Fibroblast of skin of right quadriceps (primary cell): ENCODE measurements at places on chromosomes 16 and 17.
A peak's percentile ranks its signal among the peaks of the same experiment; 100 is the strongest.

DNA sequence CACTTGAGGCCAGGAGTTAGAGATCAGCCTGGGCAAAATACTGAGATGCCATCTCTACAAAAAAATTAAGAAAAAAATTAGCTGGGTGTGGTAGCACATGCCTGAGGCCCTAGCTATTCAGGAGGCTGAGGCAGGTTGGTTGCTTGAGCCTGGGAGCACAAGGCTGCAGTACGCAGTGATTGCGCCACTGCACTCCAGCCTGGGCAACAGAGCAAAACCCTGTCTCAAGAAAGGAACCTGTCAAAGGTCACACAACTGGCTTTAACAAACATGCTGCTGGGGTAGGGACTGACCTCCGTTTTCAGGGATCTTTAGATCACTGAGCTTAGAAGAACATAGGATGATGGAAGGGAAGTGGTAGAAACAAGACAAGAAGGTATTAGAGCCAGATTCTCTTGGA is 95.0 kb downstream of the IRX3 start:
- DNase-seq, result no peak

DNA sequence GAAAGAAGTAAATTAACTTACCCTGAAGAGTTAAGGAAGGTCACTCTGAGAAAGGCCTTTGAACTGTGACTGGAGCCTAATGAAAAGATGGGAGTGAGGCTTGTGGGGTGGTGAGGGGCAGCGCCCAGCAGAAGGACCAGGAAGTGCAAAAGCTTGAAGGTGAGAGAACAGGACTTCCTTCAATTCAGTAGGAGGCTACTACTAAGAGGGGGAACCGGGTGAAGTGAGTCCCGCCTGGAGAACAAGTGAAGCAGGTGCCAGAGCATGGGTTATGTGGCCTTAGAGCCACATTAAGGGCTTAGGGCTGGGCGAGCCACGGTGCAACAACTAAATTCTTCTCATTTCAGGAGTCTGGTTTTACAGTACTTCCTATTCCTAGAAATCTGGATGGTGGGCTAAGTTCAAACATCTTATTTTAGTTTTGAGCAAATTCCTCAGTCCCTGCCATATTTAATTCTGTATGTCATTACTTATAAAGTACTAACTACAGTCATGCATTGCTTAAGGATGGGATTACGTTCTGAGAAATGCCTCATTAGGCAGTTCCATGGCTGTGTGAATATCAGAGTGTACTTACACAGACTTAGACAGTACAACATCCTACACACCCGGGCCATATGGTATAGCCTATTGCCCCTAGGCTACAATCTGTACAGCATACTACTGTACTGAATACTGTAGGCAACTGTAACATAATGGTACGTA is 5.1 kb downstream of the CFAP20 start:
- no peak for DNase-seq

- DNase-seq, result no peak
These were observed 15.5 kb downstream of the METTL9 start for GRCh38 chr16:21614896-21615295.

GRCh38 chr17:55436224-55437158 is 14.9 kb upstream of the MMD start:
- no peak for DNase-seq

GRCh38 chr16:75385507-75386152 is 47.7 kb downstream of the CFDP1 start:
- DNase-seq, result peak; percentile 88

DNA sequence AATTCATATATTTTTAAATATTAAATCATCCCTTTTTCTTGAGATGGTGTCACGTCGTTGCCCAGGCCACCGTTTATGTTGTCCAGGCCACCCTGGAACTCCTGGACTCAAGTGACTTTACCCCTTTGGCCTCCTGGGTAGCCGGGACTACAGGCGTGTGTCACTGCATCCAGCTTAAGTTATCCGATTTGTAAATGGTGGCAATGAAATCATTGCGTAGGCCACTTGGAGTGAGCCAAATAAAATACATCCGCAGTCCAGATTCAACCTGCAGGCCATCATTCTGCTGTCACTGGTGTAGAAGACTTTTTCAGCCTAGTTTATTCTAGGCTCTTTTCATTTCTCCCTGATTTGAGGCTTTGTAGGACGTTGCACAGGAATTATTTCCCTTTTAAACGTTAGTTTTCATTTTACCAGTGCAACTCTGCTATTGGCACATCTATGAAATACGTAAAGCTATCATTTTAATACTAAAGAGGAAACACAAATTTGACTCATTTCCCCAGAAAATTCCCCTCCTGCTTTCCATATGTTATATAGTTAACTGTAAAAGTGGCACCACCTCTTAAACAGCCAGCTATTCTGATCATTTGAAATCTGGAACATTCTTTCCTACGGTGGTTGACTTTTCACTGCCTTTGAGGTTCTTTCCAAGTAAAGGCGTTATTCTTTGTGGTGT is 449.8 kb downstream of the MAF start:
- no peak for DNase-seq

GRCh38 chr16:48946686-48947370 is 334.8 kb downstream of the CBLN1 start:
- no peak for DNase-seq

DNA sequence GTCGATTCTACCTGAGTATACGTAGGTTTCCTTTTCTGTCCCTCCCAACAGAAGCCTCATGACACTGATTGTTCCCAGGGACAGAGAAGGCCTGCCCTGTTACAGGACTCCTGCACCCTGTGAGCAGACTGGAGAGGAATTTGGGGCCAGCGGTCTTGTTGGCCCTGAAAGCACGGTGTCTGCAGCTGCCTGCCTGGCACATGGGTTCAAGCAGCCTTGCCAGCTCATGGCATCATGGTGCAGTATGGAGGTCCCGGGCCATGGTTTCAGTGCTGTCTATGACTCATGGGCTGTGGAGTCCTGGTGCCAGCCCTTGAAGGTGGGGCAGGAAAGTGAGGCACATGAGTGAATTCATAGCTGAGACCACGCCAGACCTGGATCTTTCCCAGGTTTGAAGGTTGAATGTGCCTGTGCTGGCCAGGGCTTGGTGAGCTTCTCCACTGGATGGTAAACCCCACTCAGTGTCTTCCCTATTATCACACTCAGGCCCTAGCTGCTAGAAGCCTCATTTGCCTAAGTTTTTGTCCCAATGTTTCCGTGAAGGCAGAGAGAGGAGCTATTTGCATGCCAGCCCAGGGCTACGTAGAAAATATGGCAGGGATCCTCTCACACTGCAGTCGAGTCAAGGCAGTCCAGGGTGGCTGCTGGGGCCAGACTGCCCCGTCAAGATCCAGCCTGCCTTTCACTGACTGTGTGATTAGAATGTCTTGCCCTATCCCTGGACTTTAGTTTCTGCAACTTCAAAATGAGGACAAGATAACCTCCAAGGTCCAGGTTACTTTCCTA is 277.2 kb upstream of the CCL2 start:
- DNase-seq, result no peak

DNA sequence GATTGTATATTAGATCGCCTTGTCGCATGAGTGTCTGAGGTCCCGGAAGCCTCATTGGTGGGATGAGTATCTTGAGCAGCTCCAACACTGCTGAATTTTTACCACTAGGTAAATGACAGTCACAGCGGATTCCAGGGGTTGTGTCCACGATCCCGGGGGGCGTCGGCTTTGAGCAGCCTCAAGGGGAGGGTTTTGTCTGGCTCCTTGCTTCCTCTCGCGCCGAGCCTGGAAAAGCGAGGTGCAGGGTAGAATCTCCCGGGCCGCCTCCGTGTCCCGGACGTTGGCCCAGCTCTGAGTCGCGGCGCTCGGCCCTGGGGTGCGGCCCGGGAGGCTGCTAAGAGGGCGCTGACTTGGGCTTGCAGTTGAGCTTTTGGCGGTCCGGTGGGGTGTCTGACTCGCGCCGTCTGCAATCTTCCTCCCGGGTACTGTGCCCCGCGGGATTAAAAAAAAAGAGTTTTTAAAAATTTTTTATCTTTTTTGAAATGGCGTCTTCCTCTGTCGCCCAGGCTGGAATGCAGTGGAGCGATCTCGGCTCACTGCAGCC is 4.5 kb downstream of the OR1F1 start:
- DNase-seq, result no peak

GRCh38 chr16:67542464-67542863 is 13.8 kb downstream of the RIPOR1 start:
- DNase-seq, result peak; percentile 69

DNA sequence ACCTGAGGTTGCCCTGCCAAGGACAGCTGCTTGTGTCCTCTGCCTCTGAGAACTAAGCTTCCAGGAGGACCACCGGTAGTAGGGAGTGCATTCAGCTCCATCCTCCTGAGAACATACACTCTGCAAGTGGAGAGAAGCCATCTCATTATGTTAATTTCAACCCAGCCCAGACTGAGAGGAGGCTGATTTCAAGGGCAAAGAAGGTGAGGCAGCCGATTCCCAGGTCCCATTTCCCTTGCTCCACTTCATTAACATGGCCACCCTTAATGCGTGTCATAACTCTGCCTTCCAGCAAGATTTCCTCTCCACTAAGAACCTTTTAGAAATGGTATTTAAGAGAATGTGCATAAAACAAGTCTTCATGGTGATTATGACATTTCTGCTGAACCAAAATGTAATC is 72.5 kb downstream of the CDH13 start:
- DNase-seq, result no peak

- DNase-seq, result no peak
These were observed 804 bp downstream of the BORCS6 start for GRCh38 chr17:8189041-8189710.

DNA sequence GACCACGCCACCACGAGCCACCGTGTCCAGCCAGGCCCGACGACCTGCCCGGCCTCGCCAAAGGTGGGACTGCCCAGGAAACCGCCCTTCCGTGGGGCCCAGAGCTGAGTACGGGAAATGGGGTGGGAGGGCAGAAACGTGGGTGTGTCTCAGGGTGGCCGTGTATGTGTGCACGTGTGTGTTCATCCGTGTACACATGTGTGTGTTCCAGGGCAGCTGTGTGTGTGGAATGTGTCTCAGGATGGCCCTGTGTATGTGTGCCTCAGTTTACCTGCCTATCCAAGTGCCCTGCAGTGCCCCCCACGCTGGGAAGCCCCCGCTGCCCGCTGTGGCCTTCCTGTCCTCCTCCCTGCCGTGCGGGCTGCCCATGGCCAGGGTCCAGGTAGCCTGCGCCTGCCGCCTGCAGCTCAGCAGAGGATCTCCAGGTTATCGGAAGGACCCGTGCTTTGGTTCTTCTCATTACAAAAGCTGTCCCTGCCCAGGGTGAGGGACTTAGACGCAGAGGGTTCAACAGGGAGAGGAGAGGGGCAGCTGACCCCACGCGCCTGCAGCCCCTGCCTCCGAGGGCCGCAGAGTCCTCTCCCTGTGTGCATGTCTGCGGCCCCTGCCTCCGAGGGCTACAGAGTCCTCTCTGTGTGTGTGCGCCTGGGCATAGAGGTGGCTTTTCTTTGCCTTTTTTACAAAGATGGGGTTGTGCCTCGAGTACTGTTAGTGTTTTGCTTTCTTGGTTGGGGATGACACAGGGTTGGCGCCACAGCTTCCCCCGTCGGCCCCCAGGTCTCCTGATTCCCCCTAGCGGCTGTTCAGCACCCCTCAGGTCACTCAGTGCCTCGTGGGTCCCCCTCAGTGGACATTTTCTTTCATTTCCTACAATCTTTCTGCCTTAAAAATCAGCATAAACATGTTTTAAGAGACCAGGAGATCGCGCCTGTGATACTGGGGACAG is 23.6 kb downstream of the ZNF469 start:
- DNase-seq, result no peak

DNA sequence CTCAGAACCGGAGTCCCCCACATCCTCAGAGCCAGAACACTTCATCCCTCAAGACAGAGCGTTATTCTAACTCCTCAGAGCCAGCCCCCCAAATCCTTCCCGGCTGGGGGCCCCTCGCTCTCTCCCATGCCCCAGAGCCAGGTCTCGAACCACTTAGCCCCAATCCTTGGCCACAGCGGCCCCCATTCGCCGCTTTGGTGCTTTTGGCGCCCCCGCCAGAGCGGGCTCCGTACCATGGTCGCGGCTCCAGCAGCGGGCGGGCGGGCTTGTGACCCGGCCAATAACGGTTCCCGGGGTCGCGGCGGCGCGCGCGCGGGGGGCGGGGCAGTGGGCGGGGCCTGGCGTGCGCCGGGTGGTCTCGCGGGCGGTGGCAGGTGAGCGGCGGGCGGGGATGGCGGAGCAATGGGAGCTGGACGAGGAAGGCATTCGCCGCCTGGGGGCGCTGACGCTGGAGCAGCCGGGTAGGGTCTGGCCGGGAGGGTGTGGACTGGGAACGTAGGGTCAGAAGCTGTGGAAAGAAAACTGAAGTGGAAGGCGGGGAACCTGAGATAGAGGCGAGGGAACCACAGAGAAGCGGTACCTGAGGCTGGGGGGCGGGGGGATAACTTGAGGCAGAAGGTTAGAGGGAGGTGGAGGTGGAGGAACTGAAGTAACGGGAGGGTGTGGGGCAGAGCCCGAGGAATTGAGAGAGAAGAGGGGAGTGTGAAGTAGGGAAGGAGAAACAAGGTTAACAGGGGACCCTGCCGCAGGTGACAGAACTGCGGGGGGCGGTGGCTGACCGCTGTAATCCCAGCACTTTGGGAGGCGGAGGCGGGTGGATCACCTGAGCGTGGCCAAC is at the start of the genes KCTD19 and LRRC36:
KCTD19 (minus strand) TSS at position 270 of the 838 bp plus-strand sequence; CDS start at position 236, 34 bp downstream.
LRRC36 (plus strand) TSS at position 344 of the 838 bp plus-strand sequence; CDS start at position 392, 48 bp downstream.
- no peak for DNase-seq

GRCh38 chr17:32157225-32157624 is 14.9 kb downstream of the RHOT1 start:
- peak; percentile 45 for DNase-seq

DNA sequence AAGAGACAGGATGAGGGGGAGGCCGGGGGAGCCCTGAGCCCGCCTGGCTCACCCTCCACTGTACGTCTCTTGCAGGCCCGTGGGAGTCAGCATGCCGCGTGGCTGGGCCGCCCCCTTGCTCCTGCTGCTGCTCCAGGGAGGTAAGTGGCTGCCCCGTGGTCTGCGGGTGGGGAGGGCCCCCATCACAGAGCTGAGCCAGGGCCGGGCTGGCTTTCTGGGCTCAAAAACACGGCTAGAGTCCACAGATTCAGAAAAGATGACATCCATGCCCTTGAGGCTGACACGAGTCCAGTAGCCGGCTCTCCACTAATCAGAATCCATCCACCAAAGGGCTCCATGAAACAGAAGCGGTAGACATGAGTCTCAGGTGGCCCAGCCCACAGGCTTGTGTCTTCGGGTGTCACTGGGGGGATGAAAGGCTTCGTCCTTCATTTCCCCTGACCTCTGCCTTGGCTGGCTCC is 28.0 kb downstream of the IL21R start:
- no peak for DNase-seq

DNA sequence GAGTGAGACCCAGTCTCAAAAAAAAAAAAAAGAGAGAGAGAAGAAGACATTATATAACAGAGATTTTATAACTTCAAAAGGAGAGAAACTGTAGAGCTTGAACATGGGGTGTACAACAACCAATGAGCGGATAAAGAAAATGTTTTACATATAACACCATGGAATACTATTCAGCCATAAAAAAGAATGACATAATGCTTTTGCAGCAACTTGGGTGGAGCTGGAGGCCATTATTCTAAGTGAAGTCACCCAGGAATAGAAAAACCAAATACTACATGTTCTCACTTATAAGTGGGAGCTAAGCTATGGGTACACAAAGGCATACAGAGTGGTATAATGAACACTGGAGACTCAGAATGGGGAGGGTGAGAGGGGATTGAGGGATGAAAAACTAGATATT is 61.1 kb downstream of the CHD9NB start:
- DNase-seq, result no peak

- peak; percentile 72 for DNase-seq
These were observed at the start of gene VAMP2 for GRCh38 chr17:8162233-8162996. Gene VAMP2 (minus strand): TSS chr17:8162948. CDS start chr17:8162879, 69 bp downstream.

GRCh38 chr16:87492721-87493607 is at the start of gene ZCCHC14:
Gene ZCCHC14 (minus strand): TSS chr16:87493024. CDS start chr16:87492238, 786 bp downstream.
- peak; percentile 99 for DNase-seq

GRCh38 chr16:75854152-75854551 is 127.9 kb upstream of the CPHXL start:
- DNase-seq, result no peak

- no peak for DNase-seq
These were observed 12.0 kb downstream of the FAM83G start for GRCh38 chr17:18992454-18993130.
